ENCODE measurements at places on chromosomes 13 and 19.

- no peak for DNase-seq
Measured at GRCh38 chr13:40651866-40652587, 14.4 kb downstream of the FOXO1 start.

GRCh38 chr19:1967087-1967608, 26.2 kb downstream of the CSNK1G2 start:
- DNase-seq = no peak

DNA sequence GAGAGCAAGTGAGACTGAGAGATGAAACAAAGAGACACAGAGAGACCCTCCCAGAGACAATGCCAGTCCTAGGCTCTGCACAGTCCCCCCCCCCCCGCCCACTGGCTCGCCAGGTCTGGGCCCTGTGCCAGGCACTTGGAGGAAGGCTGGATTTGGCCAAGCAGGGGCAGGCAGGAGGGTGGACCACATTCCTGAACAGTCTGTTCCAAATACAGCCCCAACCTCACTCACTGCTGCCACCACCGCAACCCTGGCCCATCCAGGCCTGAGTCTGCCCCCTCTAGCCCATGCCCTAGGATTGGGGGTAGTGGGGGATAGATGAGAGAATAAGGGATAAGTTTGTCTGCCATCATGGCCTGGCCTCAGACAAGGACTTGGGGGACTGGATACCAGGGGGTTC, 19.0 kb downstream of the CYP2F1 start:
- DNase-seq = no peak

GRCh38 chr19:53874606-53874990, 6.9 kb downstream of the MYADM start:
- DNase-seq = no peak

- no peak for DNase-seq
Measured at GRCh38 chr19:35040826-35041547, 534 bp upstream of the HPN start.

GRCh38 chr19:6216236-6216995, 63.4 kb downstream of the MLLT1 start:
- no peak for DNase-seq

- DNase-seq = peak; percentile 10
Measured at GRCh38 chr13:27339299-27339698, 68.7 kb downstream of the RASL11A start.

- no peak for DNase-seq
Measured at GRCh38 chr13:97430296-97430695, 3.7 kb upstream of the RAP2A start.

DNA sequence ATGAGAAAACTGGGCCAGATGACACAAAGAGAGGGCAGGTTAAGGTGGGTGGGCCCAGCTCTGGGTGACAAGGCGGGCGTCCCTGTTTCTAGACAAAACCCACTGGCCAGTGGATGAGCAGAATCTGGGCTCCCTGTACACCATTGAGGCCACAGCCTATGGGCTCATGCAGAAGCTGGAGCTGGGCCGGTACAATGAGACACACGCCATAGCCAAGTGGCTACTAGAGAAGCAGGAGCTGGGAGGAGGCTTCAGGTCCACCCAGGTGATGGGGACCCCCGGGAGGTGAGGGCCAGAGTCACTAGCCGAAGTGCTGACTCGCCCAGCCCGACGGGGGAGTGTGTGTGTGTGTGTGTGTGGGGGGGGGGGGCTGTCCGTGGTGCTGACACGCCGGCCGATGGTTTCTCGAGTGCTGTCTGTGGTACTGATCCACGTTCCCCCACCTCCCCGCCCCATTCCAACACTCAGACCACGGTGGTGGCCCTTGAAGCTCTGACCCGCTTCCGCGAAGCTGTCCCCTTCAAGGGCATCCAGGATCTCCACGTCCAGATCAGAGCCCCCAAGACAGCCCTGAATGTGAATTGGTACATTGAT, 24.3 kb upstream of the SHFL start:
- no peak for DNase-seq

- no peak for DNase-seq
Measured at GRCh38 chr13:30722361-30722760, 13.0 kb upstream of the ALOX5AP start.

DNA sequence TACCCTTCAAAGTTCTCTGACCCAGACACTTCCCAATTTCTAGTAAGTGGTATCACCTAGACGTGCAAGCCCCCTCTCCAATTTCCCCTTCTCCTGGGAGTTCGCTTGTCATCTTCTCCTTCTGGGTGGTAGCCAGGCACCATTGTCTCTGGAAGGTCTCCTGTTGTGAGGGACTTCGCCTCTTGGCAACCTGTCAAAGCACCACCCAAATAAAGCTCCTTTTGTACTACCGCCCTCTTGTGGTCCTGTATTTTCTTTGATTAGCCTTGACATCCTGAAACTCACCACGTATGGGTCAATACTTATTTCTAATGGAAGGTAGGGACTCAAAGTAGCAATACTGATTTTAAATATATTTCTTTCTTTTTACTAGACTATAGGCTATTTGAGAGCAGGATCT, 8.2 kb downstream of the GPC5 start:
- DNase-seq = no peak

DNA sequence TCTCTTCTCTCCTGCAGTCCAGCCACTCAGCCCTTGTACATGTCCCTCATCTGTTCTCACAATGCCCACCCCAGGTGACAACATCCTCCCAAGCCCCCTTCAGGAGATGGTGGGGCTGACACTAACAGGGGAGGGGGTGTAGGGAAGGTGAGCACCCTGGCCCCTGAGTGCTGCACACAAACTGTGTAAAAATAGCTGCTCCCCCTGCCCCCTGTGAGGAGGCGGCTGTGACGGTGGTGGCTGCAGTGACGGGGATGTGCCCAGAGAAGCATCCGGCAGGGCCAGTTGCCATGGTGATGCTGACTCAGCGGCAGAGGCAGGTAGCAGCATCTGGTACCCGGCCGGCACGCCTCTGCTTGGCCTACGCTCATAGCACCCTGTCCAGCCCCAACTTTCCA, 13.0 kb upstream of the JUND start:
- DNase-seq = peak; percentile 82

All from stimulated activated CD8-positive, alpha-beta memory T cell treated with anti-CD3 and anti-CD28 coated beads, Interleukin-15, amount 100 ng/mL, for 4 hours (primary cell).